Neural progenitor cell (in vitro differentiated cells): ENCODE measurements at places on chromosomes 2 and 18. TPM values are rescaled to one million over a fixed set of nuclear protein-coding genes. Genes with fewer than 3 reads are reported as not detected.

Gene MARCHF4
- total RNA-seq = 0.26 and 0.46 TPM in 2 replicates

Gene PDE1A
- total RNA-seq = 0.06 TPM in 1 of 2 replicates, not detected in the other

Gene LOXL3
- total RNA-seq = 24.2 and 39.1 TPM in 2 replicates

Gene SCN7A
- 0.81 and 1.0 TPM in 2 replicates for total RNA-seq

Gene SIX2
- total RNA-seq = 0.12 TPM in 1 of 2 replicates, not detected in the other

Gene ERMN
- 1.2 and 2.2 TPM in 2 replicates for total RNA-seq

Gene ACMSD
- not detected in 2 replicates for total RNA-seq
